ENCODE measurements at places on chromosomes 1 and 21.
A peak's percentile ranks its signal among the peaks of the same experiment; 100 is the strongest.

GRCh38 chr1:94620345-94621031 is 78.9 kb upstream of the F3 start:
- no peak for DNase-seq

DNA sequence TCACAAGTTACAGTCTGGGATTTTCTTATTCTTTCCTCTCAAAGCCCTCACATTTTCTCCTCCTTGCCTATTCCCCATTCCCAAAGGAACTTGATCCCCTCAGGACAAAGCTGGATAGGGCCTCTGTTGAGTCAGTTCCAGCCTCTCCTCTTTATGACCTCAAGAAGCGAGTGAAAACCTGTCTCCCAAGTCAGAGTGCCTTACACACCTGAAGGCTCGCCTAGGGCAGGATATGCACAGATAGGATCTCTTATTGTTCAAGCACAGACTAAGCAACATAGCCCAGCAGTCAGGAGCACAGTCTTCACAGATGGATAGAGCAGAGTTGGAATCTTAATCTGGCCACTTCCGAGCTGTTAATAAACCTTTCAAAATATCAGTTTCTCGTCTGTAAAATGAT is 60.8 kb upstream of the PRRC2C start:
- DNase-seq = no peak

DNA sequence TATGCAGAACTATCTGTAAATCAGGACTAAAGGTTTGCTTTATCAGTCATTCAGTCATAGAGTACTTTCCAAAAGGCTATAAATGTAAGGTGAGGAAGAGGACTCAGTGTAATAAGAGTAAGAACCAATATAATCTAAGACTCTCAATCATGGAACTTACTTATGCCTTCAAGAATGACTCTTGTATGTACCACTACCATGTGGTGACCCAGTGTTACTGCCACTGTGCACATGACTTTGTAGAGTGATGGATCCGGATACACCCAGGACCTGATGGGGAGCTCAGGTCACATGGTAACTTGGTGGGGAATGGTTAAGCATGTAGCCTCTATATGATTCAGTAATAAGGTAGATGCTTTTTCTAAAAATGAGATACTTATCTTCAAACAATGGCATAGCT is 2099.8 kb downstream of the MRPL39 start:
- DNase-seq = no peak

GRCh38 chr1:27981145-27981544 is 21.4 kb downstream of the XKR8 start:
- no peak for DNase-seq

- no peak for DNase-seq
Measured at GRCh38 chr1:89536555-89537341, 12.1 kb downstream of the LRRC8B start.

DNA sequence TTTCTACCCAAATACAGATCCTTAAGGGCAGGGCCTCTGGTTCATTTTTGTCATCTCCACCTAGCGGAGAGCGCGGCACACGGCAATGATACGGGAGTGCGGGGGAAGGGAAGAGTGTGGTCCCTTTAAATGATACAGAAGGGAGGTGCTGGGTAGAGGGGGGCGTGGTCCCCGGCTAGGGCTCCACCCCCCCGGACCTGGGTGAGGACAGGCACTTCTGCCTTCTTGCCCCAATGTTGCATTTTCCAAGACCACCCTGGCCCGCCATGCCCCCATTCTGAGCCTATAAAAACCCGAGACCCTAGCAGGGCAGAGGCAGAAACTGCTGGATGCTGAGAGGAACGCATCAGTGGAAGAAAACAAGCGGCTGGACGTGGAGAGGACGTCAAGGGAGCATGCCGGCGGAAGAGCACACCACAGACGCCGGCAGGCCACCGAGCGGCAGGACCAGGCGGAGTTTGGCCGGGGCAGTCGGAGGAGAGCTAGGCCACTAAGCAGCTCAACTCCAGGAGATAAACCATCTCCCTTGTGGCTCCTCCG is 30.0 kb downstream of the LRRC3 start:
- DNase-seq = no peak

- DNase-seq = no peak
Measured at GRCh38 chr1:102578804-102579203, 529.5 kb downstream of the COL11A1 start.

GRCh38 chr1:169151338-169151837 is 44.9 kb downstream of the ATP1B1 start:
- DNase-seq = no peak

DNA sequence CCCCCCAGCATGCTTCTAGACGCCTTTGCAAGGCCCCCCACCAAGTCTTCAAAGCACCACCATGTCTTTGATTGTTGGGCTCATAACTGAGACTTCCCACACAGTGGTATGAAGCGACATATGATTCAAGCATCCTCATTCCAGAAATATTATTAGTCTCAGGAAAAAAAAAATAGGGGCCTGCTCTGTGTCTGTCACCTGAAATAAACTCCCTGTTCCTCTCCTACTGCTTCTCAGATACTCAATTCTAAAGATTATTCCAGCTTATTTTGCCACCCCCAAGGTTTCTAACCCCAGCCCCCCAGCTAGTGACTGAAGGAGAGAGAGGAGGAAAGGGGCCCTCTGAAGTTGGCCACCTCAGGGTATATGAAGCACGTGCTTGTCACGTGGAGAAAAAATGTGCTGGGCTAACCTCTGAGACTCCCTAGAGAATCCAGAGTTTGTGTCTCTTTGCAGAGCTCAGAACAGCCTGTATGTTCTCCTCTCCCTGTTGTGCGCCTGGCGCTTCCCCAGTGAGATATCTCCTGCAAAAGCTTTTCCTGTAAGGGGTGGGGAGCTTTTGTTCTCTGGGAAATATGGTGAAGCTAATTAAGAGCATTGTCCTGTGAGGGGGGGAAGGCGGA is 35.9 kb upstream of the RASAL2 start:
- DNase-seq = no peak

- DNase-seq = no peak
Measured at GRCh38 chr1:46948629-46949416, 7.5 kb upstream of the CYP4A11 start.

- DNase-seq = no peak
Measured at GRCh38 chr1:156486421-156487344, 13.9 kb downstream of the MEF2D start.

GRCh38 chr1:54582566-54583306 is 34.7 kb downstream of the ACOT11 start:
- DNase-seq = no peak

GRCh38 chr1:217747156-217747769 is 116.1 kb downstream of the SPATA17 start:
- no peak for DNase-seq

DNA sequence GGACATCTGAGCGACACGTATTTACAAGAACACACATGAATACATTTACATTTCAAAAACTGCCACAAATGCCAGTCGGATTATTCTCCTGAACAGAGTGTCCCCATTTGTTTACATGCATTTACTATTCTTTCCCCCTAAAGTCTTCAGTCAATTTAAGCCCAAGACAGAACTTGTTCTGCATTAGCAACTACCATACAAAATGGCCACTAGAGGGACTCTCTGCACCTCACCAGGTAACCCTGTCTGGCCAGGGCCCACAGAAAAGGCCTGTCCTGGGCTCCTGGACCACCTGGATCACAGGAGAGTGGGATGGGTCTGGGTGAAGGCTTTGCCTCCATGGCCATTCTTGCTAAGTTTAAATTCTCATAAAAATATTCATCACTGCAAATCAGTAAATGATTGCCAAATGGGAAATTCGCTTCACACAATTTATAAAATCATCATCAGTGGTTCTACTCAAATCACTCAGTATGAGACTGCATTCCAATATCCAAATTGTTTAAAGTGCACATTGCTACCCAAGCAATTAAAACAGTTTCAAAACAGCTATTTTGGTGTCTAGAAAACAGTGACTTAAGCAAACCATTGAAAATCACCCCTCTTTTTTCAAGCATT is 12.5 kb upstream of the GUCA2A start:
- no peak for DNase-seq

DNA sequence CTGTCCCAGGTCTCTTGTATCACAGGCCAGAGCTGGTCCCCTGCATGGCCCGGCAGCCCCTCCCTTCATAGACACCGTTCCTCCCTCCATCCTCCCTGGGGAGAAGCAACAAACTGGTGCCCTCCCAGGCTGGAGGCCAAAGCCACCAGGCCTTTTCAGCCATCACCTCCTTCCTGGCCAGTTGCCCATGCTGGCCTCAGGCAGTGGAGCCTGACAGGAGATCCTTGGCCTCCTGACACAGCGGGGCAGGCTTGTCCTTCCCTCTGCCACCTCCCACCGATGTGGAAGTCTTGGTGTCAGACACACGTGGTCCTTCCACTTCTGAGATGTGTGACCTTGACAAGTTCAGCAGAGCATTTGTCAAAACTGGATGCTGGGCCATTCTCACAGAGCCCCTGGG is 206.0 kb downstream of the HIVEP3 start:
- no peak for DNase-seq

DNA sequence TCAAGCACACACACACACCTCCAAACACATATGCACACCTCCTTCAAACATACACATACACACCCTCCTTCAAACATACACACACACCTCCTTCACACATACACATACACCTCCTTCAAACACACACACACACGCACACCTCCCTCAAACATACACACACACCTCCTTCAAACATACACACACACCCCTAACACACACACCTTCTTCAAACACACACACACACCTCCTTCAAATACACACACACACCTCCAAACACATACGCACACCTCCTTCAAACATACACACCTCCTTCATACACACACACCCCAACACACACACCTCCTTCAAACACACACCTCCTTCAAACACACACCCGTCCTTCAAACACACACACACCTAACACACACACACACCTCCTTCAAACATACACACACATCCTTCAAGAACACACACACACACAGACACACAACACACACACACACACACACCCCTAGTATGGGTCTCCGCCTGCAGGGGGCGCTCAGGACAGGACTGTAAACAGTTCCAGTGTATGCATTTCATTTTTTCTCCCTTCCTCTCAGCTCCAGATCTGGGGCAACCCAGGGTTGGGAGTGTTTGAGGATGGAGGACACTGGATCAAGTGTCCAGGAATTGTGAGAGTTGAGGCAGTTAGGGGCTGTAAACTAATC is 12.1 kb downstream of the LGR6 start:
- DNase-seq = no peak

GRCh38 chr1:81068726-81069125 is 732.0 kb upstream of the ADGRL2 start:
- DNase-seq = no peak

DNA sequence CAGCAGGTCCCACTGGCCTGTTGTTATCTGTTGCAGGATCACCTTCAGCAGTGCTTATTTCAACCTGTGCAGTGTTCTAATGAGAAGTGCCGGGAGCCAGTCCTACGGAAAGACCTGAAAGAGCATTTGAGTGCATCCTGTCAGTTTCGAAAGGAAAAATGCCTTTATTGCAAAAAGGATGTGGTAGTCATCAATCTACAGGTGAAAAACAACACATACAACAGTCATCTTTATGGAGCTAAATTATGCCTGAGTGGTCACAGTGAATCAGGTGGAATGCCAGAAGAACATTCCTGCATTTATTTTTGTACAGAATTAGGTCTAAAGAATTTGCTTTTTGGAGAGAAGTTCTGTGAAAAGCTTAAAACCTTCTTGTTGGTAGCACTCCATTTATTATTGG is 33.2 kb downstream of the TRAF5 start:
- no peak for DNase-seq

- no peak for DNase-seq
Measured at GRCh38 chr21:18349468-18349867, 54.1 kb downstream of the TMPRSS15 start.

DNA sequence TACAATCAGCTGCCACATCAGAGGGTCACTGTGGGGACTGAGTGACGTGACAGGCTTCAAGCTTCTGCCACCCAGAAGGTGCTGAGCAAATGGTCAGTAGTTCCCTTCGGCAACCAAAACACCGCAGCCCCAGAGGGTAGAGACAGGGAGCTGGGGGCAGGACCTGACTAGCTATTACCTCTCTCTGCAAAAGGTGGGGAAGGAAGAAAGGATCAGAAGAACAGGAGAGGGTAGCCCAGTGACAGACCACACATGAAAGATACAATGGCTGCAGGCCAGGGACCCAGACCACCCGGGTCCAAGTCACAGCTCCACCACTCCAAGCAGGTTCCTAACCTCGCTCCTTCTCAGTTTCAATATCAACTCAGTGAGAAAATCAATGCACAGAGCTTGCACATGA is 377.1 kb downstream of the NPHP4 start:
- peak; percentile 23 for DNase-seq

GRCh38 chr1:65971547-65971946 is 178.9 kb downstream of the PDE4B start:
- no peak for DNase-seq

GRCh38 chr1:38029685-38030511 is 16.7 kb downstream of the POU3F1 start:
- DNase-seq = peak; percentile 87

GRCh38 chr21:18384771-18385170 is 18.8 kb downstream of the TMPRSS15 start:
- DNase-seq = no peak

GRCh38 chr1:246394121-246394520 is 113.0 kb downstream of the SMYD3 start:
- DNase-seq = no peak

- DNase-seq = no peak
Measured at GRCh38 chr21:18318156-18318555, 73.5 kb downstream of the CHODL start.

DNA sequence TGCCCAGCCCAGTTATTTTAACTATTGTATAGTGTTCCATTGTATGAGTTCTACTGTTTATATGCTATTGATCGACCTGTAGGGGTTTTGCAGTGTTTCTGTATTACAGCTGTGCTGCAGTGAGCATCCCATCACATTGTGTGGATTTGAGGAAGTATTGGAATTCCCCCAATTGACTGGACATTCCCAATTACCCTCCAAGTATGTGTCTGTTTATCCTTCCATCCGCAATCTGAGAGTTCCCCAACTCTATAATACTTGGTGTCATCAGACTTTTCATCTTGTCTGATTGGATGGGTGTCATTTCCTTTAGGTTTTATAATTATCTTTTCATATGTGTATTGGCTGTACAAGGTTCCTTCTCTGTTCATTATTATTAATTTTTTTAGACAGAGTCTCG is 27.8 kb downstream of the PSEN2 start:
- no peak for DNase-seq

DNA sequence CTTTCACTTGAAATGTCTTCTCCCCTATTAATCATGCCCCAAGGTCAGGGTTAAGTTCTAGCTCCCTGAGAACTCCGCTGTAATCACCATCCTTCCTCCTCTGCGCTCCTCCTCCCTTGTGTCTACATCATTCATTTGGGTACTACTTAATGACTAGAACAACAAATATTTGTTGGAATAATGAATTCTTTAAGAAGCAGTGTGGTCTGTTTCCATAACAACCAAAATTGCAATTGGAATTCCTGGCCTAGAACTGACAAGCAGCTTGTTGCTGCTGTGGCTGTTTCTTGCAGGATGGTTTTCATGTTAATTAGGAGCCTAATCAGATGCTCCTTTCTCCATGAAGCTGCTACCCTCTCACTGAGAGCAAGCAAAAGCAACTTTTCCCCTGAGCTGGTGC is 192.5 kb downstream of the ZZZ3 start:
- no peak for DNase-seq

DNA sequence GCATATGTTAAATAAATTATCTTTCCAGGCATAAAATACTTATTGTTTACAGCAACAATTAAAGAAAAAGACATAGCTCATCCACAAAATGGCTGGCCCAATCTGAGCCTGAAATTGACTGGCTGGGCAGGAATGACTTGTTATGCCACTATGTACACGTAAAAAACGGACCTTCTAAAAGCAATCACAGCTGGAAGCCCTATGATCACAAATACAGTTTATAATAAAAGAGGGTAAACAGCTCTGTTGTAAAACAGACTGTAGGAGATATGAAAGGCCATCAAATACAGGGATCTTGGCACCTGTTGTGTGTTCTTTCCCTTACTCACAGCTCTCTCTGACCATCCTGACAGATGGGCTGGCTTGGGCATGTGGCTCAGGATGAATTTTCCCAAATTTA is 70.5 kb upstream of the DMRTA2 start:
- DNase-seq = no peak

Data from stimulated activated effector memory CD8-positive, alpha-beta T cell treated with anti-CD3 and anti-CD28 coated beads, Interleukin-12 subunit alpha, Interleukin-12 subunit beta, amount 100 ng/mL, for 72 hours (primary cell).